ENCODE measurements at places on chromosomes 12 and 14. TPM values are rescaled to one million over a fixed set of nuclear protein-coding genes. Genes with fewer than 3 reads are reported as not detected.

- no peak for DNase-seq
These were observed 27.3 kb upstream of the HELB start for GRCh38 chr12:66275040-66275439.

GRCh38 chr12:24631676-24632426 is 317.1 kb downstream of the BCAT1 start:
- DNase-seq = no peak

DNA sequence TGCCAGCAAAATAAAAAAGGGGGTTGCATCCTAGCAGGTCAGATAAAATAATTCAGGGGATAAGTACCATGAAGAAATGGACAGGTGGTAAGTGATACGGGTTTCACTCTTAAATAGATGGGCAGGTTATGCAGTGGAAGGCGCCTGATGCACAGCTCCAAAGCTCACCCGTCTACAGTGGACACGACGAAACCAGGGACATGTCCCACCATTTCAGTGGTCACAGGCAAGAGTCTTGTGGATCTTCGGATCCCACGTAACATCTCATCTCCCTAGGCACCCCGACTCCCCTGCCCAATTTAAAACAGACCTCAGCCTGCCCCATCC is 60.5 kb downstream of the DDX51 start:
- DNase-seq = no peak

GRCh38 chr14:61761557-61761956 is 663 bp upstream of the SNAPC1 start:
- DNase-seq = no peak

DNA sequence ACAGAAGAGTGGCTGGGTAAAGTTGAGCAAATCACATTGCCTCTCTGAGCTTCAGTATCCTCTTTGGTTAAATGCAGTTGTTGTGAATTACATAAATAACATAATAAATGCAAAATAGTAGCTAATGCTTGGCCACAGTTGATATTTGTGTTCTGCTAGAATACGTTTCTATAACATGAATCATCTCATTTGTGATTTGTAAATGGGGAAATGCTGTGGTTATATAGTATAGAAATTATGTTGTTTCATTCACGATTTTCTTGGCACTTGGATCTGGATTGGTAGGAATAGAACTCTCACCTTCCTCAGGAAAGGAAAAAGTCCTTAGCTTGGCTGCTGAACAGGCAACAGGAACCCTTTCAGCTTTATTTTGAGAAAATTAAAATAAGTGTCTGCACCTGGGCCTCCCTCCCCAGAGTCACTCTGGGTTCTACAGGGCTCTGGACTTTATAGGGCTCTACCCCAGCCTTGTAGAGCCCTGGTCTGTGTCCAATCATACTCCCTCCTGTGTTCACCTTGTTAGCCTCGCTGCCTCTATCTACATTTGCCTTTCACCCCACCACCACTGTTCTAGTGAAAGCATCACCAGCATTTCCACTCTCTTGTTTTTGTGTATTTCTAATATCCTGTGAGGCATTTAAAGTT is 107.7 kb upstream of the BCAT1 start:
- DNase-seq = no peak

DNA sequence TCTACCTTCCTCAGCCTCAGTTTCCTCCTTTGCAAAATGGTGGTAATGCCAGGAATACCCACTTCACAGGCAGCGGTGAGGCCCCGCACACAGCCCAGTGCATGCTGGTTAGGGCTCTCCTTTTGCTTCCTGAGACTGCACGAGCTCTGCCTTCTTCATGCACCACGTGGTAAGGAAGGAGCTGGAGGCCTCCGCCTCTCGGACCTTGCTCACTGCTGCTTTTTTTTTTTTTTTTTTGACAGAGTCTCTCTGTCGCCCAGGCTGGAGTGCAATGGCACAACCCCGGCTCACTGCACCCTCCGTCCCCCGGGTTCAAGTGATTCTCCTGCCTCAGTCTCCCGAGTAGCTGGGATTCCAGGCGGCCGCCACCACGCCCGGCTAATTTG is 18.1 kb downstream of the TAMALIN start:
- peak; percentile 46 for DNase-seq

- DNase-seq = no peak
These were observed 414 bp upstream of the ANKS1B start for GRCh38 chr12:99985129-99985570.

GRCh38 chr12:14367040-14367661 is 1.7 kb downstream of the ATF7IP start:
- DNase-seq = no peak

GRCh38 chr12:113057565-113058485 is 1.3 kb downstream of the DTX1 start:
- DNase-seq = no peak

GRCh38 chr12:11954181-11954580 is 116.6 kb upstream of the BCL2L14 start:
- DNase-seq = no peak

GRCh38 chr12:64907097-64907496 is 82.7 kb downstream of the TBC1D30 start:
- DNase-seq = no peak

DNA sequence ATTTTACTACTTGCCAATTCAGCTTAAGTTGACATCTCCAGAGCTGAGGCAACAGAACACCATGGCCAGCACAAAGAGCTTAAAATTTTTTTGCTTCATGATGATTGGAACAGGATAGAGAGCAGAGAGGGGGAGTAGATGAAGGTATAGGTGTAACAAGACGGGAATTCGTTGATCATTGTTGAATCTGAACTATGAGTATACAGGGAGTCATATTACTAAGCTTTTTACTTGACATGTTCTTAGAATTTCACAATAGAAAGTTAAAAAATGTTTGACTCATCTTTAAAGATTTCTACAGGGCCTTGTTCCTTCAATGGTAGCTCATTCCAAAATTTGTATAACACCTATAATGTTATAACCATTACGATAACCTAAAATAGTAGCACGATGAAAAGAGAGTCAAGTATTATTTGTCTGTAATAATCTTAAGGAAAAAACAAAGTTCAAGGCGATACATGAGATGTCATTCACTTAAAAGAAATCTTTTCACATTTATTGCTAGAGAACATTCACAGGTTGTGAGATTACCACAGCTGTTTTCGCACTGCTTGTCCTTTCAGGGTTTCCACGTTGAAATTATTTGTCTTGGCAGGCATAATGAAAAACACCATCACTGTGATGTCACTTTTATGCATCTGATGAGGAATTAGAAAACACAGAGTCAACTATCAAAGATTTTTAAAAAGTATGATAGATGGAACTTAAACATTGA is 33.9 kb downstream of the SPX start:
- DNase-seq = no peak

DNA sequence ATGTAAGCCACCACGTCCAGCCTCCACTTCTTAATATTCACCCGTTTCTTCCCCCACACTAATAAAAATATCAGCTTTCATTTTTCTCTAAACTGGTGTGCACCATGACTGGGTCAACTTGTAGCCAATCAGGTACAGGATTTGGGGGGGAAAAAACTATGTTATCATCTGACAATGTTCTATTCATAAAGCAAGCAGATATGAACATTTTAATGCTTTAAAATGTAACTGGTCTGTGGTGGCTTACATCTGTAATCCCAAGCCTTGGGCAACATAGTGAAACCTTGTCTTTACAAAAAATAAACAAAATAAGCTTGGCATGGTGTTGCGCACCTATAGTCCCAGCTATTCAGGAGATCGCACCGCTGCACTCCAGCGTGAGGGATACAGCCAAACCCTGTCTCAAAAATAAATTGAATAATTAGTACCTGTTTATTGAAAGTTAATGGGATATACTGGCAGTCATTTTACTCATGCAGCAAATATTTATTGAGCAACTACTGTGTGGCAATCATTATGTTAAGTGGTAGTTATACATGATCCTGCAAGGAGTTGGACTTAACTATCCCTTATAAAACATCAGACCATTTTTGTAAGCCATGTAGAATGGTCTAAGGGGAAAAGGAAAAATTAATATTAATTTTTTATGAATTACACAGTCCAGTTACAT is 15.3 kb upstream of the ITPR2 start:
- no peak for DNase-seq

GRCh38 chr12:20142316-20142715 is 226.0 kb upstream of the PDE3A start:
- DNase-seq = peak; percentile 24

DNA sequence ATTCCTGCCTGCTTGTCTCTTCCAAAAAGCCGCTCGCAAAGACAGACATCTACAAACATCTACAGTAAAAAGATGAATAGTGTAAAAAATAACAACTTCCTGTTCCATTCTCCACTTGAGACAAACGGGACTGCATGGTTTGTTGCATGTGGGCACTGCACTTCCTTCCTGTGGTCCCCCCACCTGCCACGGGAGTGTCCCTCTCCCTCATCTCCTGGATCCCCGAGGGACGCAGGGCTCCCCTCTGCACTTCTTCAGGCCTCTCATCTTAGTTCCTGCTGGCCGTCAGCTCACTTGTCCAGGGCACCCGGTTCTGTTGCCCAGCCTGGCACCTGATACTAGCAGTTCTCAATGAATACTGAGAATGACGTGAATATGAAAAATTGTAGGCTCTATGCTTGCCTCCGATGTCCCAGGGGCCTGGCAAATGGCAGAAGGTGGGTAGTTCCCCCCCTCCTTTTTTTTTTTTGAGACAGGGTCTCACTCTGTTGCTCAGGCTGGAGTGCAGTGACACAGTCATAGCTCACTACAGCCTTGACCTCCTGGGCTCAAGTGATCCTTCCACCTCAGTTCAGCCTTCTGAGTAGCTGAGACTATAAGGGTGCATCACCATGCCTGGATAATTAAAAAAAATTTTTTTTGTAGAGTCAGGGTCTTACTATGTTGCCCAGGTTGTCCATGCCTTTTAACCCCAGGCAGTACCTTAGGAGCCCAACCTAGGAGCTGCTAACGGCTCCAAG is 3.5 kb upstream of the KLC1 start:
- DNase-seq = no peak

DNA sequence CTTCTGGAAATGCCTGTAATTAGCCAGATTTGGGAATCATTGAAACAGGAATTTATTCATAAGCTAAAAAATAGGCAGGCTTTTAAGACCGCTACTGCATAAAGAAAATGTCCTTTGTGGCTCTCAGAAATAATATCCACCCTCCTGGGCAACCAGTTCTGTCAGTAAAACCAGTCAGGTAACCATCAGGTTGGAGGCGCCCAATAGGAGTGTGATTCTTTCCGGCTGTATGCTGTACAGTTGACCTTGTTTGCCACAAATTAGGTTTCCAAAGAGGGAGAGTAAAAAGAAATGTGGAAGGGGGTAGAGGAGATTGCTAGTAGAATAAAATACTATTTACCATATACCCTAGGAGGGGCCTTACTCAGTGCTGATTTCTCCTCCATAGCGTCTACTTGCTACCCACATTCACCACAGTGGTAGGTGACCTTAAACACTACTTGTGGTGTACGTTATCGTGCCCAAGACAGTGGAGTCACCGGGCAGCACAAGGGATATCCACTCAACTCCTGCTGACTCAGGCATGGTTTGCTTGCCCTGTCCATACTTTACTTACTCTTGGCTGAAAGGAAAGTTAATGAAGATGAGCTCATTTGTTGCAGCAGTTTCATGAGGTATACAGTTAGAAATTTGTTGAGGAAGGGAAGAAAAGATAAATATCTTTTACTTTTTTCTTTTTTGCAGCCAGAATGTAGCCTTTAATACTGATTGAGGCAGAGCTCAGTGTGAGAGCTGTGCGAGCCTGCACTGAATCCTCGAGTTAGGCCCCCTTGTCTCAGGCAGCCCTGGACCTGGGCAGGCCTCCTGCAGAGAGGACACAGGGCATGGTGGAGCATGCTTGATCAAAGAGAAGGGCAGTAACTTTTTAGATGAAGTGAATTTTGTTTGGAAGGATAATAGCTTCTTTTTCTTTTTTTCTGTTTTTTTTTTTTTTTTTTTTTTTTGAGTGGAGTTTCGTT is 76.7 kb downstream of the DIP2B start:
- DNase-seq = no peak

DNA sequence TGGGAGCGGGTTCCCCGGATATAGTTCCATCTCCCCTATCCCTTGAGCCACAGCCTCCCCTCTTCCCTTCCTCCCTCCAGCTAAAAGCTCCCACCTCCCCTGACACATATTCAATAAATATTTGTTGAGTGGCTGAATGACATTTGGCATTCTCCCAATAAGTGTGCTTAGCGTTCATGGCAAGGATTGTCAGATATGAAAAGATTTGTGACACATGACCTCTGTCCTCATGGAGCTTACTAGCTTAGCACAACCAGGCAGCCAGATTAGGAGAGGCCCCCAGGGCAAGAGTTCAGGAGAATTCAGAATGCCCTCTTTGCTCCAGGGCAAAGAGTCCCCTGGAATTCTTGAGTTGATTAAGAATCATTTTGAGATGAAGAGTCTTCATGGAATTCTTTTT is 22.5 kb upstream of the SLC6A12 start:
- DNase-seq = no peak

DNA sequence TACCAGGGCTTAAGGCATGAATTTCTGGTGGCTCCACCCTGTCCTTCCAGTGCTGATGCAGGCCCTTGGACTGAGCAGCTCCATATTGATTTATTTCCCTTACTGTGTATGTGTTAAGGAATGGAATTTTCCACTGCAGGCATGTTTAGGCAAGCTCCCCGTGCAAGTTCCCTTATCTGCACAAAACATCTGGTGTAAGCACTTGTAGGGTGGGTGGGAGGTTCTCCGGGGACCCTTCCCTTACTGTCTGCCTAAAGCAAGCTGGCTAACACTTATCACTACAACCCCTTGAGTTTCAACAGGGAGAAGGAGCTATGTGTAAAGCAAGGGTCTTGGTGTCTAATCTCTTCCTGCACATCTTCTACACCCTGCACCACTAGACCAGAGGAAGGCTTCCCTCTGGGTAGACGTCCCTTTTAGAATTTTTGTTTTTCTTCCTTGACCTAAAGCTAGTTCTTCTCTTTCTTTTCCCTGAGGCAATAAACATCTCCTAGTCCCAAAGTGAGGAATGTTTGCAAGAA is 22.0 kb upstream of the DRAM1 start:
- peak; percentile 11 for DNase-seq

- DNase-seq = no peak
These were observed 245 bp upstream of the BRMS1L start for GRCh38 chr14:35825968-35826217.

- no peak for DNase-seq
These were observed 40.3 kb downstream of the CEP128 start for GRCh38 chr14:80901260-80901659.

- no peak for DNase-seq
These were observed 29.7 kb downstream of the LGR5 start for GRCh38 chr12:71469258-71469750.

The DHRS2 gene
- 0.17 TPM for total RNA-seq

The FAM186B gene
- total RNA-seq = 0.54 TPM

The ST8SIA1 gene
- 20.9 TPM for total RNA-seq

The PRIMA1 gene
- total RNA-seq = 0.40 TPM

The RDH5 gene
- total RNA-seq = 4.4 TPM

The KLRC4 gene
- not detected for total RNA-seq

The LBHD2 gene
- not detected for total RNA-seq

The MSI1 gene
- 0.95 TPM for total RNA-seq

The PMEL gene
- 1.7 TPM for total RNA-seq

The MORN3 gene
- 2.4 TPM for total RNA-seq

All from lung (tissue), 17 donors.